ENCODE measurements at places on chromosomes 12 and 14. TPM values are rescaled to one million over a fixed set of nuclear protein-coding genes. Genes with fewer than 3 reads are reported as not detected.

GRCh38 chr12:80262346-80262745 is 163.0 kb downstream of the OTOGL start:
- DNase-seq, result no peak

GRCh38 chr14:92513966-92514843 is 624 bp downstream of the RIN3 start:
- DNase-seq, result no peak

- no peak for DNase-seq
These were observed 4.0 kb downstream of the MYL2 start for GRCh38 chr12:110916295-110916875.

Gene RASSF8
- 47.5 TPM for total RNA-seq

Data from breast epithelium (tissue), 4 donors.